DMS53 (cell line): ENCODE measurements at places on chromosomes 6 and 20.
A peak's percentile ranks its signal among the peaks of the same experiment; 100 is the strongest.

DNA sequence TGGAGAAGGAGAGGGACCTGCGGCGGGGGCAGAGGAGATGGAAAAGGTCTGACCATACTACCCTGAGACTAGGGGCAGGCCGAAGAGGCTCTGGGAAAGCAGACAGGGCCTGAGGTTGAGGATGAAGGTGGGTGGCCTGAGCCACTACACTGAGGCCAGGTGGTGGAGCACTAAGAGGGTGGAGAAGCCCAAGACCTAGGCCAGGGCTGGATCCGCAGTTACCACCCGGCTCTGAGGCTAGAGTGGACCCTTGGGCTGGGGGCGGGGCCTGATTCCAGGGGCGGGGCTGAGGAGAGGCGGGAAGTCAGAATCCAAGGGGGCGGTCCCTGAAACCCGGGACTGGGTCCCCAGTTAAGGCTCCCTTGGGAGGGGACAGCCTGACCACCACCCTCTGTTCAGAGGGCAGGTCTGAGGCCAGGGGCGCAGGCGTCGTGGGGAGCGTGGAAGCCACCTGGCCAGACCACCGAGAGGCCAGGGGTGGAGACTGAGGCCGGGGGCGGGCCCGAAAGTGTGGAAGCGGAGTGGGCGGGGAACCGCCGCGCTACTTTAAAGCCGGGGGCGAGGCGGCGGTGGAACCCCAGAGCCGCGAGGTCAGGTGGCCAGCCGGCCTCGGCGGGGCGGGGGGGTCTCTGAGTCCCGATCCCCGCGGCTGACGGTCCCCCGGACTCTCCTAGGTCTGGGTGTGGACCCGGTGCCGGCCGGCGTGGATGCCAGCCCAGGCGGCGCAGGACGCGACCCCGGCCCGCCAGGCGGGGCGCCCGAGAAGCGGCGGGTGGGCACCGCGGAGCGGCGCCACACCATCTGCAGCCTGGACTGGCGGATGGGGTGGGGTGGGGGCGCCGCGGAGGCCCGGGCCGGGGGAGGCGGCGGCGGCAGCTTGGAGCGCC is 8.3 kb downstream of the CCM2L start:
- DNase-seq = peak; percentile 97

GRCh38 chr6:160420969-160421556 is 72.9 kb downstream of the SLC22A3 start:
- DNase-seq = no peak

DNA sequence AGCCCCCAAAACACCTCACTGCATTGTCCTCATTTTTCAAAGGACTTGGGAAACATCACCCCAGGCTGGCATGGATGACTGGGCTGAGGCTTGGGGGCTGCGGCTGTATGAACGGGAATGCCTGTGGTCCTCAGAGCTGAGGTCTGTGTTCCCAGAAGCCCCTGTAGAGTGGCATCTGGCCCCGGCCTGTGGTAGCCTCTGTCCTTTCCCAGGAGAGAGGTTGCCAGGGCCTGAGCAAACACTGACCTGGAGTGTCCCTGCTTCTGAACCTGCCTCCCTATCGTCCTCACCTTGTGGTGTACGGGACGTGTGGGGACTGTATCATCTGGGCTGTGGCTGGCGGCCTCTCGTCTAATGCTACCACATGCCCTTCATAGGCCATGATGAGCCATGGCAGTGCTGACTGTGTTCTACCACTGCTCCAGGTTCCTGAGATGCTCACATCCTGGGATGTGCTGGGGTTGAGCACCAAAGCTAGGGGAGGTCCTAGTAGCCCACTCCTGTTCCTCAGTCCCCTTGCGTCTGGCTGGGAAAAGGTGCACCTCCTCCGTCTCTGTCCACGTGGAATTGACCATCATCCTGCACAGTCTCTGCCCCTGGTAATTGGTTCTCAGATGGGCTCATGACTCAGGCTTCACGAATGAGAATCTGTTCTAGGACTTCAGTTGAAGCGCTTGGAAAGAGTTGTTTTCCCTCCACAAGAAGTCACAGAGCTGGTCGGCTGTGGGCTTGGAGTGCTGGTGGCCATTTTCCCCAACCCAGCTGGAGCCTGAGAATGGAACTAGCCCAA is 27.6 kb downstream of the PHACTR3 start:
- DNase-seq = no peak

DNA sequence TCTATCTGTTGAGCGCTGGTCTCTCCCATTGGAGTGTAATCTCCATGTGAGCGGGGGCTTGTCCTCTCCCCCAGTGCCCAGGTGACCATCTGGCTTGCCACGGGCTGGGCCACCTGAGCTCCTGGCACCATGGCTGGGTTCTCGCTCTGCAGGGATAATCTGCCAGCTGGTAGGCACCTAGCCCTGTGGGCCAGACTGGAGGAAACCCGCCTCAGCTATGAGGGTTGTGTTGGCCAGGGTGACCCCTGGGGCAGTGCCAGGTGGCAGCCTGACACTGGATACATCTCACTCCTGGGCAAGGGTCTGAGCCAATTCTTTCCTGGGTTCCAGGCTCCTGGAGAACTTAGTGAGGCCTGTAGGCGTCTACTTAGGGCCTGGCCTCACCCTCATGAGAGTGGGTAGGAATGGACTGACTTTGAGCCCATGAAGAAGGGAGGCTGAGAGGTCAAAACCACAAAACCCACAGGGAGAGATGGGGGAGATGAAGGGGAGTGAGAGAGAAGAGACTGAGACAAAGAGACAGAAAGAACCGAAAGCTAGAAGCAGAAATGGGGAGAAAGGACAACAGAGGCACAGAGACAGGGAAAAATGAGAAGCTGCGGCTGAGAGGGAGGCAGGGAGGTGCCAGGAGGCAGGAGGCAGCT is 5.8 kb upstream of the SLC52A3 start:
- DNase-seq = no peak

DNA sequence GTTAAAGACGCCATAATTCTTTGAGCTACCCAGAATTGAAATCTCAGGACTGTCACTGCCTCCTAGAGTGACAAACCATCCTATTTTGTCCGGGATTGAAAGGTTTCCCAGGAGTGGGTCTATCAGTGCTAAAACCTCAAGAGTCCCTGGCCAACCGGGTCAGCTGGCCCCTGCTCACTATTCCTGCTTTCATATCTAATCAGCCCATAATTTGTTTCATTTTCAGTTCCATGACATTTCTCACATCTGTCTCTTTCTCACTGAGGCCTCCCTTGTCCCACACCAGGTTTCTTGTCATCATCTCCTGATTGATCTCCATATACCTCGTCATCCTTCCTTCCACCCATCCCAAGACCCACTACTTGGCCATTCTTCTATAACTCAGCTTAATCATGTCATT is 98.2 kb downstream of the SLC35B3 start:
- no peak for DNase-seq

- no peak for DNase-seq
Measured at GRCh38 chr6:139242457-139243240, 49.1 kb downstream of the TXLNB start.

DNA sequence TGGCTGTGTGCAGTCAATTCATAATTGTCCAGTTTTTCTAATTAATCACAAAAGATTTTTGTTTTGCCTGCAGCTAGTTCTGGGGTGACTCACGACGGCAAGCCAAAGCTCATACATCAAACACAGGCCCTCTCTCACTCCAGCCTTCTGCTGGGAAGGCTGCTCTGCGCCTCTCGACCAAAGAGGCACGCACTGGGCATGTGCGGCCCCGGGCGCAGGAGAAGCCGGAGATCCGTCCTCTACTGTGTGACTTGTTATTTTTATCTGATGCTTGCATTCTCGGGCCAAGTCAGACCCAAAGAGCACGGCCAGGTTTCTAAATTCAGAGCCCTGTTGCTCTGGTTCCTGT is 98.5 kb downstream of the TFAP2A start:
- no peak for DNase-seq

GRCh38 chr20:50969435-50969834 is 10.8 kb downstream of the MOCS3 start:
- DNase-seq = no peak

- DNase-seq = no peak
Measured at GRCh38 chr6:146341493-146342230, 202.0 kb upstream of the RAB32 start.

GRCh38 chr6:154039231-154039842 is at the start of gene OPRM1:
TSS of gene OPRM1 (plus strand) at chr6:154039240. CDS start at chr6:154039545, 305 bp downstream.
- peak; percentile 8 for DNase-seq

DNA sequence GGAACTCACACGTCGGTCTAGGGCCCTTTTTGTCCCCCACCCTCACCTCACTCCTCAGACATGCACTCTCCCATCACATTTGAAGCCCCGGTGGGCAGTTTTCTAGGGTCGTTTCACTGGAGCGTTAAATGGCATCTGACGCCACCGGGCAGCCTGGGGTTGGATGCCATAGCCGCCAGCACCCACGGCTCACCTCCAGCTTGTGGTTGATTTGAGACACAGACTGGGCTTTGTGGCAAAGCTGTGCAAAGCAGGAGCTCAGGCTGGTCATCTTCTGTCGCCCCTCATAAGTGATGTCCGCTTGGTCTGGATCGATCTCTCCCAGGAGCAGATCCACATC is 530 bp downstream of the GOPC start:
- DNase-seq = peak; percentile 60

GRCh38 chr6:168343239-168344150 is 23.9 kb upstream of the DACT2 start:
- no peak for DNase-seq

GRCh38 chr6:10248378-10248843 is 166.5 kb downstream of the TFAP2A start:
- DNase-seq = no peak

DNA sequence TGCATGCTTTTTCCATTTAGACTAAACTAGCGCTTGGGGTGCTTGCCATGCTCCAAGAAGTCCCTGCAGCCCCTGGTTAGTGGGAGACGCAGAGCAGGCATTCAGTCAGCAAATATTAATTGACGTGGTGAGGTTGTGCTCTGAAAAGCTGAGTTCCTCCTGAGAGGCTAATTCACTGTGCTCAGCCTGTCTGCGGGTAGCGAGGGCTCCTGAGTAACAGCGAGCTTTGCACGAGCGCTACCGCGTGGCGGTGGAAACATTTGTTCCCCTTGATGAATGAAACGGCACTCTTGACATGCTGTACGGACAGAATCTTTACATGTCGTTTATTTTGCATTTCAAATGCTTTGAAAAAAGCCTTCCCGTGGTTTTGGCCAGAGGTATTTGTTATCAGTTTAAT is 170.6 kb upstream of the AGPAT4 start:
- no peak for DNase-seq

DNA sequence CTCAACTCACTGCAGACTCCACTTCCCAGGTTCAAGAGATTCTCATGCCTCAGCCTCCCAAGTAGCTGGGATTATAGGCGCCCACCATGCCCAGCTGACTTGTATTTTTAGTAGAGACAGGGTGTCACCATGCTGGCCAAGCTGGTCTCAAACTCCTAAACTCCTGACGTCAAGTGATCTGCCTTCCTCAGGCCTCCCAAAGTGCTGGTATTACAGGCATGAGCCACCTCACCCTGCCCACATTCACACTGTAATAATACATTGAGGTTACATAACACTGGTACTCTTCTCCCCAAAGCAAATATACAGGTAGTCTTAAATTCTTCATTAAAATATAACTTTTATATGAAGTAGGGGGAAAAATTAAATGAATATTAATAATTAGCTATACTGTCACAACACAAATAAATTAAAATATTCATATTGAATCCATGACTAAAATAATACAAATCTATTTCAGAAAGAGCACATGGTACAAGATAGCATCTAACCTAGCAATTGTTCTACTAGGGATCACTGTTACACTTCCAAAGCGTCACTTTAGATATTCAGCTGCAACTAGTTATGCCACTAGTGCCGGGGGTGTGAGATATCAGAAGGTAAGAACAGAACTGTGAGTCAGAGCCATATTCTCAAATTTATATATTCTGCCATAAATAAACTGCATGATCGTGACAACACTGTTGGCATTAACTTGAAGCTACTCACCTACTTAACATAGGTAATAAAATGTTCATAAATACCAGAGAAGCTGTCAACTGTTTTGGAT is 169.1 kb upstream of the SHLD1 start:
- DNase-seq = no peak

GRCh38 chr20:3580412-3580811 is 82.8 kb downstream of the GFRA4 start:
- DNase-seq = no peak

GRCh38 chr20:46214824-46215488 is 93.3 kb downstream of the CDH22 start:
- no peak for DNase-seq

- DNase-seq = peak; percentile 92
Measured at GRCh38 chr20:19212821-19213502, 520 bp downstream of the SLC24A3 start.

- DNase-seq = no peak
Measured at GRCh38 chr20:57904314-57905105, 194.7 kb upstream of the PMEPA1 start.

DNA sequence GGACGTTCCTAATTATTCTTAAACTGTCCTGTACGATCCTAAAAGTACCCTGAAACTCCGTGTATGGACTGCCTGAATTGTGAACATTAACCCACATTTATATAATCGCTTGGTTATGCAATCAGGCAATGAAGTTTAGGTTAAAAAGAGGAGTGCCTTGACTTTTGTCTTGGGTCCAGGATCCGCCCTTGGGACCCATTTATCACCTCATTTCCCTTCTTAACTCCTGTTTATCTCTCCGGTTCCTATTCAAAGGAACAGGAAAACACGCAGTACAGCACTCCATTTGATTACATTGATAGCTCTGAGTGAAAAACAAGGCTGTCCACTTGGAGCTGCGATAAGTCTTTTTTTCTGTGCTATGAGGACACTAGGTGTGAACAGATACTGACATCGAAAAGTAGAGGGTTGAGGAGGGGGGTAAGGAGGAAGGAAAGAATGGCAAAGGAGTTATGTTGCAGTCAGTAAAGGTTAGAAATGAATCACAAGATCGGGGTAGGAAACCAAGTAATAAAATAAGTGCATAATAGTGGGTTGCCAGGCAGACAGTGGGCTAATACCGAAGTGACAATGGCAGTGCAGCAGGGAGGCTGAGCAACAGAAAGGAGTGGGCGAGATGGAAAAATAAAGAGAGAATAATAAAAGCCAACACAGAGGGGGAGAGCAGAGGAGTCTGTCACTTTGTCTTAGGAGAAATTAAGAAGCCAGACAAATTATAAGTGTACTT is 15.9 kb upstream of the PCK1 start:
- no peak for DNase-seq

DNA sequence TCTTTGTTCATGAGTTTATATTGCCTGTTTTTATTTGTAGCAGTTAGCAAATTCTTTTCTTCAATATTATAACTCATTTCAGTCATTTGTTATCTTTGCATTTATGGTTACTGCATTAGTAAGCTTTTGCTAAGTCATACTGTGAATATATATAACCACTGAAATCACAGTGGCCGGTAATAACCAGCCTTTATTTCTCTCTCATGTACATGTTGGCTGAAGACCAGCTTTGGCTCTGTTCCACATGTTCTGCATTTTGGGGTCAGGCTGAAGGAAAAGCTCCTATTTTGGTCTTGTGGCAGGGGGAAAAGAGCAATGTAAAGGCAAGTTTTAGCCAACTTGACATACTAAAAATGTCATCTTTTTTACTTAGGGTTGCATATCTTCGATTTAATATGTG is 276.3 kb downstream of the BCKDHB start:
- no peak for DNase-seq

GRCh38 chr6:159759645-159760044 is 2.2 kb upstream of the ACAT2 start:
- peak; percentile 9 for DNase-seq

- no peak for DNase-seq
Measured at GRCh38 chr6:89966228-89966544, 71.9 kb downstream of the GJA10 start.
